ENCODE measurements at places on chromosomes 12 and 14. TPM values are rescaled to one million over a fixed set of nuclear protein-coding genes. Genes with fewer than 3 reads are reported as not detected.

The CMA1 gene
- total RNA-seq: not detected

The KRT81 gene
- 178 TPM for total RNA-seq

The C12orf76 gene
- total RNA-seq: 7.1 TPM

The TMEM260 gene
- total RNA-seq: 6.0 TPM

The ANAPC7 gene
- total RNA-seq: 61.7 TPM

Measured in epithelial cell of proximal tubule (primary cell).